CD4-positive, alpha-beta memory T cell (primary cell): ENCODE measurements at places on chromosomes 3 and 15. TPM values are rescaled to one million over a fixed set of nuclear protein-coding genes. Genes with fewer than 3 reads are reported as not detected.

DNA sequence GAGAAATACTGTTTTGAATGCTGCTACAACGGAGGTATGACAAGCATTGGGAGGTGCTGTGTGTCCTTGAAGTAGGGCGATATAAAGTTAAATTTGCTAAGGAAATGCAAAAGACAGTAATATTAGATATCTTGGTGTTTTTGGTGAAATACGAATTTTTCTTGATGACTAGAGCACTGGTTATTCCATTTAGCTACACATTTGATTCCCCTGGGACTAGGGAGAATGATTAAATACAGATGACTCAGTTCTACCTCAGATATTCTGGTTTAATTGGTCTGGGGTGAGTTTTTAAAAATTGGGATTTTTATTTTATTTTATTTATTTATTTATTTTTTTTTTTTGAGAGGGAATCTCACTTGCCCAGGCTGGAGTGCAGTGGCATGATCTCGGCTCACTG, 18.7 kb upstream of the GADL1 start:
- H3K27ac ChIP-seq: no peak overlapping the region
- no peak overlapping the region for H3K4me3 ChIP-seq
- H3K36me3 ChIP-seq: no peaks in the 10 kb centered on the region
- H3K27me3 ChIP-seq: no peaks in the 10 kb centered on the region
- DNase-seq: no peak

The EXD1 gene
- not detected for total RNA-seq

- H3K4me3 ChIP-seq: no peak overlapping the region
- no peak for DNase-seq
- H3K36me3 ChIP-seq: no peaks in the 10 kb centered on the region
- no peaks in the 10 kb centered on the region for H3K27me3 ChIP-seq
- no peaks in the 10 kb centered on the region for H3K4me1 ChIP-seq
- no peak overlapping the region for H3K27ac ChIP-seq
Observed at GRCh38 chr3:168828536-168828935, 732.8 kb upstream of the GOLIM4 start.

- H3K4me3 ChIP-seq: no peak overlapping the region
- no peak for DNase-seq
- H3K27me3 ChIP-seq: no peaks in the 10 kb centered on the region
- H3K4me1 ChIP-seq: no peaks in the 10 kb centered on the region
Observed at GRCh38 chr3:63132461-63133250, 145.5 kb upstream of the SYNPR start.

DNA sequence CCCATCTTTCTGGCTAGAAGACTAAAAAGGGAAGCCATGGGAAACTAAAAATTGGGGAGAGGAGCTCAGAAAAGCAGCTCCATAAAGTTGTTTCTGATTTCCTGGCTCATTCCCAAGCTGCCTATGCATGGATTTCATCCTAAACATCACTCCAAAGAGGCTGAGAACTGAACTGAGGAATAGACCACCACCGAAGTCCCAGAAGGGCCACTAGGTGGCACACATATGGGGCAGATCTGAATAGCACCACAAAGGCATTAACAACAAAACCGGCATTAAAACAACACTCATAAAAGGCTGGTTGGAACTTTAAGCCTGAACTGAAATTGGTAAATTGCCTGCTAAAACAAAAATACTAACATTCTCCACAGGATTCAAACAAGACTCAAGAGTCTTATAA, 106.3 kb downstream of the PLD1 start:
- no peak overlapping the region for H3K4me3 ChIP-seq
- H3K36me3 ChIP-seq: no peaks in the 10 kb centered on the region
- H3K4me1 ChIP-seq: no peaks in the 10 kb centered on the region
- peak; percentile 3 for DNase-seq
